Vein endothelial cell (primary cell): ENCODE measurements at places on chromosomes 2 and 18. TPM values are rescaled to one million over a fixed set of nuclear protein-coding genes. Genes with fewer than 3 reads are reported as not detected.

RAB6C gene
- total RNA-seq = not detected in 2 replicates

MPP4 gene
- total RNA-seq = 7.5 and 17.1 TPM in 2 replicates

ARMC9 gene
- total RNA-seq = 17.0 and 21.2 TPM in 2 replicates

CHRNG gene
- total RNA-seq = not detected in 2 replicates

RNU2-63P gene
- total RNA-seq = not detected in 2 replicates

DNAH6 gene
- total RNA-seq = under 0.01 TPM in 2 replicates

LIMS3 gene
- total RNA-seq = 16.0 and 34.9 TPM in 2 replicates

PDE1A gene
- total RNA-seq = 1.7 and 4.9 TPM in 2 replicates

LAMA1 gene
- total RNA-seq = 0.19 and 0.33 TPM in 2 replicates

CD226 gene
- under 0.01 and 0.10 TPM in 2 replicates for total RNA-seq

REG3A gene
- total RNA-seq = not detected in 2 replicates

PSMA8 gene
- not detected in 2 replicates for total RNA-seq

ITGA4 gene
- 5.4 and 6.2 TPM in 2 replicates for total RNA-seq
